ENCODE measurements at places on chromosomes 11 and 22.
A peak's percentile ranks its signal among the peaks of the same experiment; 100 is the strongest.

- no peak for DNase-seq
These were observed 320.5 kb downstream of the DDX10 start for GRCh38 chr11:108985236-108985944.

DNA sequence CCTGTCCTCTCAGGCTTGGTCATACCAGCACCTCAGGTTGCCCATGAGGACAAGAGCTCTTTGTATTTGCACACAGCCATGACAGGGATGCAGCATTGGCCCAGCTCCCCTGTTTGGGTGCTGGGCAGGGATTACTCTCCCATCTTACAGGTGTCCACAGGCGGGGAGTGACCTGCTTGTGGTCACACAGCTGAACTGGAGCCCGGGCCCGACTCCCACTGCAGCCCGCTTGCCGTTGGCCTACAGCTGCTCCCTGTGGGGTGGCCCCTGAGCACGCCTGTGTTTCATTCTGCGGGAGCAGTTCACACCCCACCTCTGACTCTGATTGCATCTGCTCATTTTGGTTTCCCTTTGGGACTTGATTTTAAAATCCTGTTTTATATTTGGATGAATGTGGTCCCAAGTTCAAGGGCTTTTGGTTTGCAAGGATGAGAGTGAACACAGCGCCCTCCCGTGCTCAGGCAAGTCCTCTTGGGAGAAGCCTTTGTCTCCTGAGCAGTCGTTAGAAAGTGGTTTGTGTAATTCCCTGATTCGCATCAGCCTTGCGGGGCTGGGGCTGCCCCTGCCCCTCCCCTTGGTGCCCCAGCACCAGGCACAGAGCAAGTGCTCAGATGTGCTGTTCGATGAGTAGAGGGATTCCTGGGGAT lies 9.3 kb downstream of the PICK1 start:
- DNase-seq, result no peak

DNA sequence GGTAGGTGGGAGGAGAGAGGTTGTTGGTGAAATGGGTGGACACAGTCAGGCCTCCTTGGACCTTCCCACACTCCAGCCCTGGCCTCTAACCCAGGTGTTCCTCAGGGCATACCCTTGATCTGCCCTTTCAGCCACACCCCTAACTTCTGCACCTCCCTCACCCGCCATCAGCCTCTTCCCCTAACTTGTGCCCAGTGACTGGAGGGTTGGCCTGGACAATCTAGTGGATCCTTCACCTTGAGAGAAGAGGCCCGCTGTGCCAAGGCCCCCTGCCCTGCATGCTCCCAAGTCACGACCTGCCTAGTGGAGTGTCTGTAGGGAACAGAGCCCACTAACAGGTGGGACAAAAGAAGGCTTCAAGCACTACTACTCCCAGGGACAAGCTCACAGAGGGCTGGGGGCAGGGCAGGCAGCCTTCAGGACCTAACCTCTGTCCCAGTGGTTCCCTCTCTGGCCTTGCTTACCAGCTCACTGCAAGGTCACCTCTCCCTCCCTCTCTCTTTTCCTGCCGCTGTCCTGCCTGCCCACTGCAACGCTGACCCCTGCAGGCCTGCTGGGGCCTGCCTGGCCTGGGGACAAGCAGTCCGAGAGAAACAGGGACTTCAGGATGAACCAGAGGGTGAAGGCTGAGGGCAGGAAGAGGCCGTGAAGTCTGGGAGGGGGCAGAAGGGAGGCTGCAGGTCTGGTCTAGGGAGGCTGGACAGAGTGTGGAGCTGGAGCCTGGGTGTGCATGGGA lies 3.3 kb downstream of the SYT7 start:
- DNase-seq, result no peak

DNA sequence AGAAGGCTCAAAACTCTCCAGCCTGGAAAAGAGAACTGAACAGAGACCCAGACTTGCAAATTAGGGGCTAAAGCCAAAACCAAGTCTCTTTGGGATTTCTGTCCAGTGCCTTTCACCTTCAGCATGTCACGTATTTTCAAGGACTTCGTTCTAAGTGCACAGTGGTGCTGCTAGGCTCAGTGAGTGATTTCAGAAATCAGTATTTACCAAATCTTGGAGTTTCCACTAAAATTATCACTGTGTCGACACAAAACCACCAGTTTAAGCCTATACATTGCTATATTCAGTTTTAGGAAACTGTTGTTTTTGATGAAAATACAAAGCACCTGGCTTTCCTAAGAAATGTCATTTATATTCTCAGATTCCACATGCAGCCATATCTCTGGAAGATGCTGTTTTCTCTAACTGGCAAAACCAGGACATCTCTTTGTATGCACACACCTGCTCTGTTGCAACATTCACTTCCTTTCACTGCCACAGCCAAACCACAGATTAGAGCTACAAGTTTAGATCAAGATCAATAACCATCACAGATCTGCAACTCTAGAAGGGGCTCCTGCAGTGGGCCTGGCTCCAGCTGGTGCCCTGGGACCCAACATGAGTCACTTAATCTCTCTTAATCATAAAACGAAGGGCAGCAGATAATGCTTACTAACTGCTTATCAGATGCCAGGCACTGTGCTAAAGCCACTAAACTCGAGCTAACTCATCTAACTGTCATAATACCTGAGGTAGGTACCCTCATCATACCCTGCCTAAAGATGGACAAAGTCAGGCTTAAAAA lies 22.3 kb downstream of the SMCO4 start:
- peak; percentile 65 for DNase-seq

- peak; percentile 53 for DNase-seq
These were observed 921 bp downstream of the C1QTNF5 start for GRCh38 chr11:119339589-119340334.

- DNase-seq, result no peak
These were observed 18.9 kb upstream of the GDPD4 start for GRCh38 chr11:77320351-77320750.

GRCh38 chr22:45468872-45469271 lies 33.8 kb upstream of the FBLN1 start:
- DNase-seq, result no peak

DNA sequence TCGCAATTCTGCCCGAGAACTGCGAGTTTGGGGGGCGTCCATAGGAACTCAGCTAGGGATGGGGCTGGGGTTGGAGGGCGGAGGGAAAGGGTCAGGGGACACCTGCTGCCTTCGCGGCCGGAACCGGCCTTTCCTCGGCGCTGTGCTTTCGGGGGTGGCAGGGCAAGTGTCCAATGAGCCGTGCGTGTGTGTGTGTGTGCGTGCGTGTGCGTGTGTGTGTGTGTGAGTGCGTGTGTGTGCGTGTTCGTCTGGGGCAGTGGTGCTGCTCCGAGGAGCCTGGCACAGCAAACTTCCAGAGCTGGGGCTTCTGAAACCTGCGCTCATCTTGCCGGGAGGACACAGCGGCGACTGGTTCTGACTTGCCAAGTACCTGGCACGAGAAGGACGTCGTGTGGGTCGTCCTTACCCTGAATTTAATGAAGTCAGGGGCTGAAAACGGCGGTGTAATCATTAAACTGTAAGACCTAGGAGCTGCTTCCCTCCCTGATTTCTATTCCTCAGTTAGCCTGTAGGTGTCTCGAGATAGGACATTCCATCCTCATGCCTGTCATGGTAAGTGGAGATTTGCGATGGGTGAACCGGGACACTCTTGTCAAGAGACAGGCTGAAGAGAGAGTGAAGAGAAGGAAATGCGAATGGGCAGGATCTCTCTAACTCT lies 27.0 kb upstream of the AMOTL1 start:
- DNase-seq, result peak; percentile 71

DNA sequence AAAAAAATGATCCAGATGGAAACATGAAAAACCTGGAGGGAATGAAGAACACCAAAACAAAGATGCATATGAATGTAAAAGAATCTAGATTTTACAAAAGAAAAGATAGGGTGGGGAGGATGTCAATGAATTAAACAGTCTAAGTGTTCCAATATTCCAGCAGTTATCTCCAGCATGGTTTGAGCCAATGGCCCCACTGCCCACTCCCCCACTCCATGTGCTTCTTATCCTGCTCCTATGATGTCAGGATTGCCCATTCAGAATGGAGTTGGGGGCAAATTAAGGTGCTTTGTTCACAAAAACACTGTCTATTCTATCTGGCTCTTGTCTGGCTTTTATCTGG lies 1.2 kb upstream of the OR52K1 start:
- DNase-seq, result no peak

DNA sequence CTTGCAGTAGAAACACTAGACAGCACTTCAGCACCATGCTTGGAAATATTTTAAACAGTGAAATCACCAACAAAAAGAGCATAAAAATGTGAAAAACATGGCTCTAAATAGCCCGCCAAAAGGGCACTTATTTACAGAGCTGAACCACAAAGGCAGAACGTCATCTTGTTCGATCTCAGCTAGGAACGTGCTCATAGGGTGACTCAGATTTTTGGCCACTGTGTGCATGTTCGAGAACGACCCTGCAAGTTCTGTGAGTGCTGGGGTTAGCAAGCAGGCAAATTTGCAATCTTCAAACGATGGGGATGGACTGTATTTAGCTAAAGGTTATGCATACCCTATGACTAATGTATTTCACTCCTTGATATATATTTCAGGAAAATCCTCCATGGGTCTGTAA lies 30.6 kb downstream of the OR2AT4 start:
- no peak for DNase-seq

DNA sequence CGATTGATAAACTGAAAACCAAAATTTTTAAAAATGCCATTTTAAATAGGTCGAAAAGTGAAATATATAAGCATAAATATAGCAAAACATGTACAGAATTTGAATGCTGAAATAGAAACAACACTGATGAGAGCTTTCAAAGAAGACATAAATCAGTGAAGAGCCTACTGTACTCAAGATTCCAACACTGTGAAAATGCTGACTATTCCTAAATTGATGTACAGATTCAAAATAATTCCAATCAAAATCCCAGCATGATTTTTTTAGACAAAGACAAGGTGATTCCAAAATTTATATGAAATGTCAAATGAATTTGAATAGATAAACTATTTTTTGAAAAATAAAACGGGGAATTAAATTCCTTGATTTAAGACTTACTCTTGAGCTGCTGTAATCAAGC lies 1010.4 kb downstream of the TBC1D22A start:
- DNase-seq, result no peak

DNA sequence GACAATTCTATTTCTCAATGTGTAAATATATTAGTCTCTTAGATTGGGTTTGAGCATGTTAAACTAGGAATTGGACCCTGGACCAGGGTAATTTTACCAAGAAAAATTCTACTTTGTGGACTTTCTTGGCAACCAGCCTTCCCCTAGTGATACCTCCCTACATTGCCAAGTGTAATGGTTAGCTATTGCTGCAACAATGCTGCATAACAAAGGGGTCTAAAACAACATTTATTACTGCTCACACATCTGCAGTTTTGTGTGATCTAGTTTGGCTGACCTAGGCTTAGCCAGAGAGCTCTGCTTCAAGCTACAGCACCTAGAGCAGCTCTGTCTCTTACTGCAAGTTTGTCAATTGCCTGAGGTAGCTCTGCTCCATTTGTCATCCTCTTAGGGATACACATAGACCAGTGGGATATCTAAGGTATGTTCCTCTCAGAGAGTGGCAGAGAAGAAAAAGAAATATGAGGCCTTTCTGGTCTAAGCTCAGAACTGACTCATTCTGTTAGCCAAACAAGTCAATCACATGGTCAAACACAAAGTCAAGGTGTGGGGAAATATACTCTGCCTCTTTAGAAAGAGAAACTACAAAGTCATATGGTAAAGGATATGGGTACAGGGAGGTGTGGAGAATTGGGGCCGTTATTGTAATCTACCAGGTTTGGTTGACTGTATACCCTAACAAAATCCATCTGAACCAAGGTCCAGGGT lies 2.0 kb upstream of the LAYN start:
- DNase-seq, result no peak

GRCh38 chr11:80129396-80129795 lies 688.6 kb upstream of the TENM4 start:
- DNase-seq, result no peak

DNA sequence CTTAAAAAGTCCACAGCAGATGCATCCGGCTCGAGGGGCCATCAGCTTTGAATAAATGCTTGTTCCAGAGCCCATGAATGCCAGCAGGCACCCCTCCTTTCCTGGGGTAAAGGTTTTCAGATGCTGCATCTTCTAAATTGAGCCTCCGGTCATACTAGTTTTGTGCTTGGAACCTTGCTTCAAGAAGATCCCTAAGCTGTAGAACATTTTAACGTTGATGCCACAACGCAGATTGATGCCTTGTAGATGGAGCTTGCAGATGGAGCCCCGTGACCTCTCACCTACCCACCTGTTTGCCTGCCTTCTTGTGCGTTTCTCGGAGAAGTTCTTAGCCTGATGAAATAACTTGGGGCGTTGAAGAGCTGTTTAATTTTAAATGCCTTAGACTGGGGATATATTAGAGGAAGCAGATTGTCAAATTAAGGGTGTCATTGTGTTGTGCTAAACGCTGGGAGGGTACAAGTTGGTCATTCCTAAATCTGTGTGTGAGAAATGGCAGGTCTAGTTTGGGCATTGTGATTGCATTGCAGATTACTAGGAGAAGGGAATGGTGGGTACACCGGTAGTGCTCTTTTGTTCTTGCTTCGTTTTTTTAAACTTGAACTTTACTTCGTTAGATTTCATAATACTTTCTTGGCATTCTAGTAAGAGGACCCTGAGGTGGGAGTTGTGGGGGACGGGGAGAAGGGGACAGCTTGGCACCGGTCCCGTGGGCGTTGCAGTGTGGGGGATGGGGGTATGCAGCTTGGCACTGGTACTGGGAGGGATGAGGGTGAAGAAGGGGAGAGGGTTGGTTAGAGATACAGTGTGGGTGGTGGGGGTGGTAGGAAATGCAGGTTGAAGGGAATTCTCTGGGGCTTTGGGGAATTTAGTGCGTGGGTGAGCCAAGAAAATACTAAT lies 1.9 kb downstream of the NEAT1 start:
- DNase-seq, result peak; percentile 69

GRCh38 chr22:17634696-17635095 lies 3.9 kb upstream of the BCL2L13 start:
- DNase-seq, result no peak

DNA sequence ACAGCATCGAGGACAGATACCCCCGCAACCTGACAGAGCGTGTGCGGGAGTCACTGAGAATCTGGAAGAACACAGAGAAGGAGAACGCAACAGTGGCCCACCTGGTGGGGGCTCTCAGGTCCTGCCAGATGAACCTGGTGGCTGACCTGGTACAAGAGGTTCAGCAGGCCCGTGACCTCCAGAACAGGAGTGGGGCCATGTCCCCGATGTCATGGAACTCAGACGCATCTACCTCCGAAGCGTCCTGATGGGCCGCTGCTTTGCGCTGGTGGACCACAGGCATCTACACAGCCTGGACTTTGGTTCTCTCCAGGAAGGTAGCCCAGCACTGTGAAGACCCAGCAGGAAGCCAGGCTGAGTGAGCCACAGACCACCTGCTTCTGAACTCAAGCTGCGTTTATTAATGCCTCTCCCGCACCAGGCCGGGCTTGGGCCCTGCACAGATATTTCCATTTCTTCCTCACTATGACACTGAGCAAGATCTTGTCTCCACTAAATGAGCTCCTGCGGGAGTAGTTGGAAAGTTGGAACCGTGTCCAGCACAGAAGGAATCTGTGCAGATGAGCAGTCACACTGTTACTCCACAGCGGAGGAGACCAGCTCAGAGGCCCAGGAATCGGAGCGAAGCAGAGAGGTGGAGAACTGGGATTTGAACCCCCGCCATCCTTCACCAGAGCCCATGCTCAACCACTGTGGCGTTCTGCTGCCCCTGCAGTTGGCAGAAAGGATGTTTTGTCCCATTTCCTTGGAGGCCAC lies 3.3 kb downstream of the FADD start:
- DNase-seq, result no peak
